ENCODE measurements at places on chromosomes 1 and 21.

DNA sequence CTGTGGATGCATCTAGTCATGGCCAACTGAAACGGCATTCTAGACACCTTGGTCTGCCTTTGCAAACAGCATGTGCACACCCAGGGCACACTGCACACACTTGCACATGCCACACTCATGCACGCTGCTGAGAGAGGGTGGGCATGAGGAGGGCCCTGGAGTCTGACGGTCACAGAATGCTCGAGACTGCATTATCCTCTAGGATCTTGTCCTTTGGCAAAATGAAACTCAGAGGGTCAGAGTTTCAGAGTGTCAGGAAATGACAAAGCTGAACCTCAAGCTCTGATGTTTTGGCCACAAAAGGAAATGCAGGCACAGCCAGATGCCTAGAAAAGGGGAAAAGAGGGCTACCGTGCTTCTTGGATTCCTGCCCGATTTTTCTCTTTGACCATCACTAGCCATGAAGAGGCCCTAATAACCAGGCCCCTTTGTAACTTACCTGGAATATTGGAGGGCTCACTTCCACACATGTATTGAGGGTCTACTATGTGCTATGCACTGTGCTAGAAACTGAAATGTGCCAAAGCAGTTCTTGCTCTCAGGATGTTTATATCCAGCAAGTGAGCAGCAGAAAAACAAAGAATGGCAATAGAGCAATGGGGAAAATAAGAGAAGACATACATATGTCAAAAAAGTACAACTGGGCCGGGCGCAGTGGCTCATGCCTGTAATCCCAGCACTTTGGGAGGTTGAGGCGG lies 65.4 kb downstream of the TOMM20 start:
- no peak for DNase-seq

- DNase-seq: no peak
These were observed 25.9 kb downstream of the IVNS1ABP start for GRCh38 chr1:185291159-185291558.

DNA sequence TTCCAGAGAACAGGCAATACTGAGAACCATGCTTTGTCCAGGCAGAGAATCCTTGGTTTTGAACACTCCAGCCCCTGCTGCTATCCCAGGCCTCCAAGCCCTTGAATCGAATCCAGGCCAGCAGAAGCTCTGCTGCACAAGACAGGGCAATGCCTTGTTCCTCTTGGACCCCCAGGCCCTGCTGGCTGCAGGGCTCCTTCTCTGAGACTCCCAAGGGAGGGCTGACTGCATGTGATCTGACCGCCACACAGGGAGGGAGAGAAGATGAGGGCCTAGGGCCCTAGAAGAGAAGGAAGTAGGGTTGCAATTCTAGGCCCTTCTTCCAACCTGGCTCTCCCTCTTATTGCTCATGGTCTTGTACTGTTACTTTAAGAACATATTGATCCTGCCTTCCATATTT lies 160.6 kb upstream of the EDN2 start:
- DNase-seq: no peak

- peak; percentile 24 for DNase-seq
These were observed 13.0 kb downstream of the FAM20B start for GRCh38 chr1:179038528-179039281.

- no peak for DNase-seq
These were observed 16.3 kb downstream of the SGIP1 start for GRCh38 chr1:66550243-66550642.

- no peak for DNase-seq
These were observed 32.3 kb downstream of the SLC9A1 start for GRCh38 chr1:27122652-27123051.

GRCh38 chr1:230385158-230385450 lies 41.0 kb downstream of the PGBD5 start:
- peak; percentile 27 for DNase-seq

GRCh38 chr1:219782311-219782710 lies 146.0 kb downstream of the SLC30A10 start:
- no peak for DNase-seq

- peak; percentile 95 for DNase-seq
These were observed 205.1 kb downstream of the PLPP3 start for GRCh38 chr1:56374026-56374974.

GRCh38 chr1:41925712-41926111 lies 7.0 kb upstream of the HIVEP3 start:
- DNase-seq: no peak

DNA sequence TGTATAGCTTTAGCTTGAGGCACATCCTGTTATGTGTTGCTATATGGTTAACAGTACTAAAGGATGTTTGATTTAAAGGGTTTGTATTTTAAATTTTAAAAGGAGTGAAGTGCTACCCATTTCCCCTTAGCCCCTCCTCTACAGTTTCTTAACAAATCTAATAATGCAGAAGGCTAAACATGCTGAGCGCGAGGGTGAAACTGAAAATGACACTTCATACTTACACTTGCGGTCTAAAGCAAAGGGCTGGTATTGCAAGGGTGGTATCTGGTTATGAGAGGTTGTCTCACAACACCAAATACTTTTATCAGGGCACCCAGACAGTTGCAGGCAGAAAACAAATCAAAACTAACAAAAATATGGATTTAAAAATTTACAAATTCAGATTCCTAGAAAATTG lies 172.3 kb downstream of the SIPA1L2 start:
- no peak for DNase-seq

- DNase-seq: no peak
These were observed 40.9 kb downstream of the CAPZB start for GRCh38 chr1:19444296-19445021.

GRCh38 chr21:31252611-31253010 lies 91.5 kb downstream of the TIAM1 start:
- no peak for DNase-seq

- DNase-seq: no peak
These were observed 10.8 kb upstream of the TMEM52 start for GRCh38 chr1:1929639-1930545.

- no peak for DNase-seq
These were observed 16.5 kb downstream of the LHX9 start for GRCh38 chr1:197933647-197934046.

DNA sequence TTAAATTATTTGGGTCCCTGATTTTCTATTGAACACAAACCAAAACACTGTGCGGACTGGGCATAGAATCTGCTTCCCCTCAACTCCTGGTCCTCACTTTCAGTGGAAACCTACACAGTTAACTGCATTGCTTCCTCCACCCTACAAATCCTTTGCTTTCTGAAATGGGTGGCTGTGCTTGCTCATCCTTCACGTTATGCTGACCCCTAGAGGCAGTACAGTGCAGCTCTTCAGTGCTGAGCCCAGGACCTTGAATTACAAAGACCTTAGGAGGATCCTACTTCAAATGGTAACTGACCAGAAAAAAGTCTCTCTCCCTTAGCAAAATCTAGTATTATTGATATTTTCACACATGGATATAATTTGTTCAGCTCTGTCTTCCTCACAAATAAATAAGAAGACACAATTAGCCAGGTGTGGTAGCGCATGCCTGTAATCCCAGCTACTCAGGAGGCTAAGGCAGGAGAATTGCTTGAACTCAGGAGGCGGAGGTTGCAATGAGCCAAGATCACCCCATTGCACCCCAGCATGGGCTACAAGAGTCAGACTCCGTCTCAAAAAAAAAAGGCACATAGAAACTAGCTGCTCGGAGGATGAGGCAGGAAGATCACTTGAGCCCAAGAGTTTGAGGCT lies 63.4 kb upstream of the L1TD1 start:
- peak; percentile 55 for DNase-seq

DNA sequence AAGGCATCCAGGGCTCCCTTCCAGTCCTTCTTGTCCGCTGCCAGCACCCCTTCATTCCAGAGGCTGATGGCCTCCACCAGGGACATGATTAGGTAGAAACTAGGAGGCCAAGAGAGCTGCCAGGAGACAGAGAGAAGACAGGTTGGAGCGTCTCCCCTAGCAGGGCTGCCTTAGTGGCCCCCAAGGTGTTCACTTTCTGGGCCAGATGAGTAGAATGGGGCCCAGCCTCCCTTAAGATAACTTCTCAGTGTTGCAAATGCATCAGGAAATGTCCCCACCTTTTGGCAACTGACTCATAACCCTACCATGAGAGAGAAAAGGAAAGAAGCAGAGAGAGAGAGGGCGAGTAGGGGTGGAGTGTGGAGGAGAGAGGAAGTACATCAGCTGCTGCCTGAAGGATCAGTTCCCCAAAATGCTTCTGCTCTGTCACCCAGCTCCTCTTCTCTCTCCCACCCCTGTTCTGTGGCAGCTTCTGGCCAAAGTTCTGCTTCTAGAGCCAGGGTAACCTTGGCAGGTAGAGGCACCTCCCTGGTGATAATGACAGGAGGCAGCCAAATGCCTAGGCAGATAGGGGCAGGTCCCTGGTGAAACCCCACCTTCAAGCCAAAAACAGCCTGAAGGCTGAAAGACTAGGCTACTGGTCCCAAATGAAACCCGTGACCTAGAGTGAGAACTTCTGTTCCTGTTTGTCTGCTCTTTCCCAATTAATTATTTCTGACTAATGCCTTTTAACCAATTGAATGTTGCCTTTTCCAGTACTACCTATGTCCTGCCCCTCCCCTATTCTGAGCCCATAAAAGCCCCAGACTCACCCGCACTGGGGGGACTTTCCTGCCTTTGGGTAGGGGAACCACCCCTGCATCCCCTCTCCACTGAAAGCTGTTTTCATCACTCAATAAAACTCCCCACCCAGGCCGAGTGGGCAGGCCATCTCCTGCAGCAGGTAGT lies at the start of gene NCF2:
Gene NCF2 (minus strand): TSS at position 216 of the 948 bp plus-strand sequence. CDS start 130 bp downstream, at position 86.
- no peak for DNase-seq

- no peak for DNase-seq
These were observed 127.9 kb downstream of the URB2 start for GRCh38 chr1:229753764-229754551.

DNA sequence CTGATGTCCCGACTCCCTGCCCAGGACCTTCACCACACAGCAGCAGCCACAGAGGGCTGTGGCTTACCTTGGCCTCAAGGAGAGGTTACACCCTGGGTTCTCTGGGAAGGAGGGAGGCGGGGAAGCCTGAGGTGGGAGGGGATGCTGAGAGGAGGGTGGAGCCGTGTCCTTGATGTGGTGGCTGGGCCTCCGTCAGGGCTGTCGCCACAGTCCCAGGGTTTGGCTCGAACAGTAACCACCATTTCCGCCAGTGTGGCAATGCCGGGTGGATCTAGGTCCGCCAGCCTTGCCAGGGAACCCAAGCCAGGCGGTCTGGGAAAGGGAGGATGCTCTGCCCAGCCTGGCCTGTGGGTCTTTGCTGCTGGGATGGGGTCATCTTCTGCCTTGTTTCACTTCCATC lies 18.4 kb upstream of the CDCA8 start:
- DNase-seq: no peak

DNA sequence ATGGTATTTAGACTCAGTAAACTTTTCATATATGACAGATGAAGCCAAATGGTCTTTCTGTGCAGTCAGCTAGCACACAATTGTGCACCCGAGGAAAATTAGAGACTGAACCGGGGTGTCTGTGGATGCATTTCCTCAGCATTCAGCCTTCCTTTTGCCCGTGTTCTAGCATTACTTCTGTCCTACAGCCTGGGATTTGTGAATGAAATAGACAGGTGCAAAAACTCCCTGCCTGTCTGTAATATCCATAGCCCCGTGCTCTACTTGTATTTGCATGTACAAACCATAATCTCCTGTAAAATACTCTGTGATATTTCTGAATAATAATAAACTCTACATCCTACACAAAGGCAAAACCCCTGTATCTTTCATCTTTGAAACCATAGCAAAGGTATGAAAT lies 64.8 kb upstream of the LGALS8 start:
- no peak for DNase-seq

- DNase-seq: no peak
These were observed 49.6 kb downstream of the RGS2 start for GRCh38 chr1:192858456-192858855.

GRCh38 chr1:89739013-89739843 lies 81.6 kb upstream of the LRRC8D start:
- no peak for DNase-seq

GRCh38 chr1:153568367-153569099 lies 2.9 kb upstream of the S100A2 start:
- DNase-seq: peak; percentile 80

DNA sequence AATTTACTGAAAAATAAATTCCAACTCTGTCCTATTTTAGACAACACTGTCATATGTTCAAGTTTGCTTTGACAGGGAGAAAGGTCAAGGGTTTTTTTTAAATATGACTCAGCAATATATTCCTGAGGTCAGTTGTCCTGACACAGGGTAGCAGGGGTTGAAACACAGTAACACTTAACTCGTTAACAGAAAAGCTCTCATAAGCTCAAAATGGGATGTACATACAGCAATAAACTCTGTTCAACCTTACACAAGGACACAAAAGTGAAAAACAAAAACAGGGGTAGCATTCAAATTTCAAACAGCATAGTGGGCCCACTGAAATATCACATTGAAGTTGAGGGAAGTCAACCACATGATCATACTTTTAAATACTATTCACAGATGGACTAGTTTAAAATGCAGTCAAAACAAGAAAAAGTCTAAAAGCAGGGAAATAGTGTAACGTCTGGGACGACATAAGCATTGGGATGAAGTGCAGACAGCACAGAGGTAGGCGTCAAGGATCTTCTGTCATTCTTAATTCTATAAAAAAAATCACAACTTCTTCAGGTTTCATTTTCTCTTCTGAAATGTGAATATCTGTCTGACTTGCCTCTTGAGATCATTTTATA lies 89.9 kb downstream of the SLC44A5 start:
- no peak for DNase-seq

DNA sequence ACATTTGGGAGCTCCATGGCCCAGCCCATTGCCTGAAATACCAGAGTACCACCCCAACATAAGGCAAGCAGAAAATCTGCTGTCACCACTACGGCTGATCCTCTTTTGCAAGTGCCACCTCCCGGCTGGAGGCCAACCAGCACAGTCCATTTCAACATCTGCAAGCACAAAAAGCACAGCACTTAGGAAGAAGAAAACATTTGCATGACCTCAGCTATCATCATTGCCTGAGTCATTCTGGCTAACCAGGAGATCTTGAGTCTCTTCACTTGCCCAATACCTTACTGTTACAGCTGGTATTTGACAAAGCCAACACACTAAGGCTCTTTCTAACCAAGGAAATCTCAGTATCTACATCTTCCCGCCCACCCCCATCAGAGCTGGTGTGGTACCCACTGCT lies 55.9 kb downstream of the NEK7 start:
- no peak for DNase-seq

- no peak for DNase-seq
These were observed 12.2 kb downstream of the SLC37A1 start for GRCh38 chr21:42525676-42526378.

GRCh38 chr1:74858136-74858535 lies 125.2 kb downstream of the TYW3 start:
- no peak for DNase-seq
